ENCODE measurements at places on chromosomes 3 and 15. TPM values are rescaled to one million over a fixed set of nuclear protein-coding genes. Genes with fewer than 3 reads are reported as not detected.

MRPS25 gene
- total RNA-seq = 71.7 TPM

DNA sequence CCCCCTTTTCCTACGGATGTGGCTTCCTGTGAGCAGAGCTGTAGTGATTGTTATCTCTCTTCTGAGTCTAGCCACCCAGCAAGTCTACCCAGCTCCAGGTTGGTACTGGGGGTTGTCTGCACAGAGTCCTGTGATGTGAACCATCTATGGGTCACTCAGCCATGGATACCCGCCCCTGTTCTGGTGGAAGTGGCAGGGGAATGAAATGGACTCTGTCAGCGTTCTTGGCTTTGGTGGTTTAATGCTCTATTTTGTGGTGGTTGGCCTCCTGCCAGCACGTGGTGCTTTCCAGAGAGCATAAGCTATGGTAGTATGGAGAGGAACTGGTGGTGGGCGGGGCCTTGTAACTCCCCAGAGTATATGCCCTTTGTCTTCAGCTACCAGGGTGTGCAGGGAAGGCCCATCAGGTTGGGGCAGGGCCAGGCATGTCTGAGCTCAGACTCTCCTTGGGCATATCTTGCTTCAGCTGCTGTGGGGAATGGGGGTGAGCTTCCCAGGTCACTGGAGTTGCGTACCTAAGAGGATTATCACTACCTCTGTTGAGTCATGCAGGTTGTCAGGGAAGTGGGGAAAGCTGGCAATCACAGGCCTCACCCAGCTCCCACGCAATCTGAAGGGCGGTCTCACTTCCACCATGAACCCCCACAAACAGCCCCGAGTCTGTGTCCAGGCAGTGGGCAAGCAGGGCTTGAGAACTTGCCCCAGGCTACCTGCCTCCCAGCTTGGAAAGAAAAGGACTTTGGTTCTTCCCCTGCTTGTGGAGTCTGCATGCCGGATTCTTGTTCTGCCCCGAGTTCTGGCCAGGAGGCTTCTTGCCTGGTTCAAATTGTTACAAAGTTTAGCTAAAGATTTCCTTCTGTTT lies 9.0 kb upstream of the ADGRG7 start:
- DNase-seq = no peak

DNA sequence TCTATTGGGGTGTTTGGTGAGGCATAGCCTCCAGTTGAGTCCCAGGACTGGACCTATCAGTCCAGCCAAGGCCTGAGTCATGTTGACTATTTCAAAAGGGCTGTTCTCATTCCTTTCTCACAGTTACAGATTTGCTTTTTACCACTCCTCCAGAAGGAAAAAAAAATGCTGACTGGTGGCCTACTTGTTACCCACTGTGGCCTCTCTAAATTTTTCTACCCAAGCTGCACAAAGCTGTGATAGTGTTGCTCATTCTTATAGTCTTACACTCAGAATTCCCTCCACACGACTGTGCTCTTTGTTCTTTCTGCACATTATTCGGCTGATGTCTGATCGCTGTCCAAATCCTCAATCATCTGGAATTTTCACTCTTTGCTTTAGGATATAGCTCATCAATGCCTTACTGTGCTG lies 1142.2 kb downstream of the IGSF11 start:
- DNase-seq = no peak

- no peak for DNase-seq
Observed at GRCh38 chr3:72953325-72953956, 43.2 kb upstream of the PPP4R2 start.

GRCh38 chr3:50154476-50154839 lies 666 bp upstream of the SEMA3F start:
- DNase-seq = no peak

CD200R1 gene
- total RNA-seq = 4.5 TPM

DNA sequence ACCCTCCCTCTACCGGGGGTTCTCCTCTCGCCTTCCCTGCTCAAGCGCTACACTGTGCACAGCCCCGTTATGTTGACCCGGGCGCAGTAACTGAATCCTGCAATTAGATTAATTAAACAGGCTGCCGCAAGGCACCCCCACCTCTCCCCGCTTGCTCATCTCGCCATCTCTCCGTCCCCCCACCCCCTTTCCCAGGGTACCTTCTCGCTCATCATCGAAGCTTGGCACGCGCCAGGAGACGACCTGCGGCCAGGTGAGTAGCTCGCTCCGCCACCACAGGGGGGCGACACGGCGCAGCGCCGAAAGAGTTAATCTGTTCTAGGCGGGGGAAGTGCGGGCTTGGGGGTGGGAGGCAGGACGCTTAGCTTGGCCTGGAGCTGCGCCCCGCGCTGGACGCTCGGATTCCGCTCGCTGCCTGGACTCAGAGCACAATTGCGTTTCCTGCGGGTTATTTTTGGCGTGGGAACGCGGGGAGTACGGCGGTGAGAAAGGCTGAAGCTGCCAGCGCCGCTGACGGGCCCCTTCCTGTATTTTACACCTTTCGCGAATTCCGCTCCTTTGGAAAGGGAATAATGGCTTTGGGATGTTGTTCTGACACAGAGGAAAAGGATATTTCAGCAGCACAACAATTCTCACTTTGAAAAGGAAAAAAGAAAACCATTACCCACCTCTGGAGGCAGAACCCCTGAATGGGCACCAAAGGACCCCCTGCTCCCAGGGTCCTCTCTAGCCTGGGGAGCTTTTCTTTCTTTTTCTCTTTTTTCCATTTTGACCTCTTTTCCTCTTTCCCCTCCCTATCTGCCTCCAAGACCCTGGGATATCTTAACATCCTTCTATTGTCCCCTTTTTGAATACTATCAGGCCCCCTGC lies 1.5 kb downstream of the DLL4 start:
- DNase-seq = peak; percentile 74

PAK6 gene
- total RNA-seq = 7.8 TPM

DNA sequence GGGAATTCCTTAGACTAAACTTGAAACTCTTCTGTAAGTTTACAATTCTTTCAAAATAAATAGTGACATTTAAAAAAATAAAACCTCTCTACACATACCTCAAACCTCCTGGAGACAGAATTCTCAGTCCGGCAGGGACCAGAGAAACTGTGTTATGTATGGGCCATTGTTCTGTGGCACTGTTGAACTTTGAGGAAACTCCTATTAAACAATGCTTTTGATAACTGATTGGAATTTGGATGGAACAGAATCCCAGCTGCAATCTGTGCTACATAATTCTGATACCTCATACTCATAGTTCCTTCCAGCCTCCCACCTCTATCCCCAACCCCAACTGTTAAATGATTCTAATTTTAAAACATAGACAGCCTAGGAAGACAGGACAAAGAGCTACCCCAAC lies 85.0 kb downstream of the TM4SF4 start:
- DNase-seq = no peak

GRCh38 chr15:81992523-81992922 lies 53.3 kb downstream of the MEX3B start:
- DNase-seq = no peak

MYO5C gene
- 21.4 TPM for total RNA-seq
